GM12891 (cell line): ENCODE measurements at places on chromosomes 2 and 18.

DNA sequence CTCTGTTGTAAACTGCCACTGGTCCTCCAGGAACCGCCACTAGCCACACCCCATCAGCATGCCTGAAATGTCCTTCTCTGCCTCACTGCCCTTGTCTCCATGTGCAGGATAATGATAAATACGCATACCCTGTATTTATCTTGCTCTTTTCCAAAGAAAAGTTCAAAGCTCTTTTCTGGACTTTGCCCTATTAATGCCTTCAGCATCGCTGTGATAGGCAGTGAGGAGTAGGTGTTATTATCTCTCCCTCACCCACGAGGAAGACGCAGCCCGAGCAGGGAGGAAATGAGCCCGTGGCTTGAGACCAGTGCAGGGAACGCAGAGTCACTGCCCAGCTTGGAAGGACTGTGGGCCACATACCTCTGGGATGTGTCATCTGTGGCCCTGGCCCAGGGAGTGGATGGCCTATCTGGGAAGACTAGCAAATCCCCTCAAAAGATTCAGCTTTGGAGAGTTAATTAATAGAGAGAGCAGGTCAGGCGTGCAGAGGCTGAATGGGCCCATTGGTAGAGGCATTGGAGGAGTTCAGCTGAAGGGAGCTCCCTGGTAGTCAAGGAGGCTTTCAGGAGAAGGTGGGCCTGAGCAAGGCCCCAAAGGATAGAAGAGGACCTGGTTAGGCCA, 39.5 kb upstream of the MCFD2 start:
- no peak for DNase-seq

DNA sequence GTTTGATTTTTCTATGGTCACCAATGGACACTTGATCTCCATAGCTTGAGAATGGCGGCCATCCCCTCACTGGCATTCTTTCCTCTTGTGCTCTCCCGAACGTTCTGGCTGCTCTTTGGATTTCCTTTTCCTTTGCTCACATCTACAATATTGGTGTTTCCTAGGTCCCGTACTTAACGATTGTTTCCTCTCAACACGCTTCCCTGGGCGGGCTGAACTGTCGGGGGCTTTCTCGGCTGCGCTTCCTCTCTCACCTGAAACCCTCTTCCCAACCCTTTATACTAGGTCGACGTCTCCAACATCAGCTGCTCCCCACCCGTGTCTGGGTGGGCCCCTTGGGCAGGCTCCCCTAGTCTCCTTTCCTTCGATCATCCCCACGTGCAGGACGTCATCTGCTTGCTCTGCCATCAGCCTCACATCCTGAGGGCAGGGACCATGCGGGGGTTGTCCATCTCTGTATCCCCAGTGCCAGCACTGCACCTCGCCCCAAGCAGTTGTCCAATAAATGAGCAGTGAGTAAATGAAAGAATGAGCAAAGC, 634 bp upstream of the DIS3L2 start:
- peak; percentile 25 for DNase-seq

DNA sequence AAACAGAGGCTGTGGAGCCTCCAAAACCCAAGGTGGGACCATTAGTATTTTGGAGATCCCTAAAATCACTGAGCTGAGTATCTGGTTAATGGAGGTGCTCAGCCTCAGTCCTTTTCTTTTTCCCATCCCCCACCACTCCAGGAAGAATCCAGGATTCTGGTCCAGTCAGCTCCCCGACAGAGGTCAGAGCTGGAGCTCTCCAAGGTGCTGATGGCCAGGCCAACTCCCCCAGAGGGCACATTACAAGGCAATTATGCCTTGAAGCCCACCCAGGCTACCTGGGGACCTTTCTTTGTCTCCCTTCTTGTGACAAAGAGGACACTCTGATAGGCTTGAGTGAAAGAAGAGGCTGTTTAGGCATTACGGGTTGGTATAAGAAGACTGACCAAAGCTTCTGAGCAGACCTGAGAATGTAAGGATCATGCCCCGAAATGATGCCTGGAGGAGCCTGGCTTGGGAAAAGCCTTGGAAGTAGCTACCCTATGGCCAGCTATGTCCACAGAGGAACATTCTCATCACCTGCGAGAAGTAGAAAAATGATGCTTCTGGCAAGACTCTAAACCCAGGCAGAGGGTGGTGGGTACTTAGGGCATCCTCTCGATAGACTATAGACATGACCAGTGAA, 102.5 kb upstream of the LDAH start:
- no peak for DNase-seq

- DNase-seq, result peak; percentile 15
These were observed 668 bp upstream of the ANKRD12 start for GRCh38 chr18:9135912-9136314.

- no peak for DNase-seq
These were observed 8.1 kb upstream of the PSTPIP2 start for GRCh38 chr18:46080156-46080555.

- no peak for DNase-seq
These were observed 961.4 kb downstream of the DSC3 start for GRCh38 chr18:30081122-30081521.

GRCh38 chr2:117614823-117615534, 199.5 kb upstream of the DDX18 start:
- no peak for DNase-seq

DNA sequence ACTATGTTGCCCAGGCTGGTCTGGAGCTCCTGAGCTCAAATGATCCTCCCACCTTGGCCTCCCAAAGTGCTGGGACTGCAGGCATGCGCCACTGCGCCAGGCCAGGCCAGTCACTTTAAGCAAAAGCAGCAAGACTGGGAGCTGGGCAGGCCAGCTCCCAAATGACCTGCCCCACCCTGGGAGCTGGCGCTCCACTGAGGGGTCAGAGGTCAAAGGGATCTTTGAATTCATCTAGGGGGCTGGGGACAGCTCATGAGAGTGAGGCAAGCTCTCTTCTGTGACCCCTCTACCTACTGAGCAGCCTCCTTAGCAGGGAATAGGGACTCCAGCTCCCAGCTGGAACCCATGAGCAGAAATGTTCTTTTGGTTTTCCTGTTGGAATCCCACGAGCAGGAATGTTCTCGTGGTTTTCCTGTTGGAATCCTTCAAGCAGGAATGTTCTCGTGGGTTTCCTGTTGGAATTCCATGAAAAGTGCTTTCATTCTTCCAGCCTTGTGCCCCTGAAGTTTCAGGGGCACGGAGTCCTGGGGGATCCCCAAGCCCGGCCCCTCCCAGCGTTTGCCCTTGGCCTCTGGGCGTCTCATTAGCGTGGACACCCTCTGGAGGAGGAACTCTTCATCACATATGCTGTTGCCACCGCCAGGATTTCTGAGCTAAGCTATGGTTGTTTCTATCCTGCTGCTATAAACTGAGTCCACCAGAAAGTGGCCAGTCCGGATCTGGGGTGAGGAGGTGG, 162.0 kb upstream of the HAAO start:
- no peak for DNase-seq

DNA sequence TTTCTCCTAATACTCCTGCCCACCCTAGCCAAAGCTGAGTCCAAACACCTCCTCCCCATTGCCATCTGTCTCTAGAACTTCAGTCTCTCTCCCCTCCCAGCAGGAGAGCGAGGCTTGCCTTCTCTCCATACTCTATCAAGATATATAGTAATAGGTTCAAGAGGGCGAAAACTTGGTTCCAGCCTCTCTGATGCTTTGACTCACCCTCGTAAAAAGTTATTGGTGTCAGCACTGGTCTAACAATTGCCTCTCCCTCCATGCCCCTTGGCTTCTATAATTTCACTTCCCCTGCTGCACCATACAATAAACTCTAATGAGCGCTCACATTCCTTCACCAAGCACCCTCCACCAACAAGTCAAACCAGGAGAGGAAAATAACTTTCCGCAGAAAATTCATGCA, 797.3 kb downstream of the BCL11A start:
- no peak for DNase-seq

DNA sequence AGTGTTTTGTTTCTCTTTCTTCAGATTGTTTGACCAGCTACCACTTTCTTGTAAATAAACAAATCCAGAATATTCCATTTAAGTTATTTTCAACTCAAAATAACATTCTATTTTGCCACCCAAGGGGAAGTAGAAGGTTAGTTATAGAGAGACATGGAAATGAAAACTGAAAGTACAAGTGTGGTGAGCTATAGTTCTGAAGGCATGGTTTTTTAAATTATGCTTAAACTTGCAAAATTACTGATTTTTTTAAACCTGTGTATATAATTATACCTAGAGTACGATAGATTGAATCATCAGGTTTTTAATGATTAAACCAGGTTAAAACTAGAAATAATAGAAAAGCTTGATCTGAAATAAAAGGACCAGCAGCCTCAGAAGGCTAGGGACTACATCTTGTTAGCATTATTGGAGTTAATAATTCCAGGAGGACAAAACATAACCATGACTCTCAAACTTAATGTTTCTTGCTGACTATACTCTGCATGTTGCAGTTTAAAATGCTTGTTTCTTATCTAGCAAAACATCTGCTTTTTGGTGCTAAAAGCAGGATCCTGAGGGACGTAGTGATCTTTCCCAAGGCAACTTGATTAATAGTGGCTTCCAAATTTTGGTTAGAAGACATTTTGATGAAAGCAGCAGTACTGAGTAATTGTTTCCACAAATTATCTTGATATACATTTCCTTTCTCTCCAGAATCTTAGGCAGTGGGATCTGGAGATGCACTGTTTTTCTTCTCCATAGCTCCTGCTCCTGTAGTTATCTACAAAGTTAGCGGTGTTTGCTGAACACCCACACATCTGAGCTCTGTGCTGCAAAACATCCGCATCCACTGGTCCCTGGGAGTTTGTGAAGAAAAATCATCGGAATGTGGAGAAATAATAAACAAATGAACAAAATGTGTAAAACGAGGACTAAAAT, 327.2 kb upstream of the PKDCC start:
- DNase-seq, result no peak

- DNase-seq, result no peak
These were observed 500.5 kb upstream of the RAB6C start for GRCh38 chr2:129478902-129479517.

GRCh38 chr2:26805241-26805676, 19.4 kb downstream of the CENPA start:
- DNase-seq, result no peak

DNA sequence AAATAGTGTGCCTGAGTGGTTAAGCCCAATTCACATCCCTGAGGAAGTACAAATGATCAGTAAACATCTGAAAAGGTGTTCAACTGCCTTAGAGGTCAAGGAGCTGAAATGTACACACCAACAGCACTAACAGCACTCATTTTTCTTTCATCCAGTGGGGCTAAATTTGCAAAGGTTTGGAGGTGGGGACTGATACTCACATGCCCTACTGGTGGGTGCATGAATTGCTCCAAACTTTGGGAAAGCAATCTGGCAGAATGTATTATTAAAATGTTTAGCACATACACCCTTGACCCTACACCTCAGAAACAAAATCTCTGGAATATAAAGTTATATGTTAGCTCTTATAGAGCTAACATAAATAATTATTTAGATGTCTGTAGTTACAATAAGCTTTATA, 19.0 kb upstream of the FAM178B start:
- no peak for DNase-seq

DNA sequence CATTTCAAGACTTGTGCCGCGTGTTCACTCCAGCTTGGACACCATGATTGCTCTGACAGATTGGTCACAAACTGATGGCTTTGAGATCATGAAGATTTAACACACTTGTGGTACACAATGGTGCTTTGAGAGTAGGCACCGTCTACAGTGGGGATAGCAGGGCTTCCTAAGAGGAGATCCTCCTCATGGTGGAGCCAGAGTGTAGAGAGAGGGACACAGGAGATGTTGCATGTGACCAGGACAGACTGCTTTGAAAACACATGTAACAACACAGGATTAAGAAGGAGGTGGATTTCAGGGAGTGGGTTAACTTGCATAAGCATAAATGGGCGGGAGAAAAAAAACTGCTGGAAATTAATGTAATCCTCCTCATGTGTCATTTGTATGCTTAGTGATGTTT, 95.7 kb upstream of the LINC00305 start:
- DNase-seq, result no peak

- no peak for DNase-seq
These were observed 1526.7 kb downstream of the LRP1B start for GRCh38 chr2:140604096-140604495.

DNA sequence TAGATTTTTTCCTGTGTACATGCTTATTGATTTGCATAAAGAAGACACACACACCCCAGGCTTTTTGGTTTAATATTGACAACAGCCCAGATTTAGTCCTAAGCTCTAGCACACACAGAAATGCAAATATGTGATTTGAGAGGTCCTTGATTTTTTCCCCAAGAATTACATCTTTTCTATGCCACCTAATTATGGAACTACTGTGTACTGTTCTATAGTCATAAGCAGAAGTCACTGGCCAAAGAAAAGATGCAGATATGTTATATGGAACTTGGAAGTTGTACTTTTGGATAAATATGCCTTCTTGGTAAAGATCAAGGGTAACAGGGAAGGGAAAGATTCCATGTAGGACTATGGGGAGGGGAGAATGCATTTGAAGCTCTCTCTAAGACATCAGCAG, 105.6 kb downstream of the SETBP1 start:
- no peak for DNase-seq

GRCh38 chr2:48482769-48483168, 47.2 kb upstream of the STON1 start:
- no peak for DNase-seq
